ENCODE measurements at places on chromosomes 7 and 10. TPM values are rescaled to one million over a fixed set of nuclear protein-coding genes. Genes with fewer than 3 reads are reported as not detected.

Gene ZNF503
- total RNA-seq = 13.0 TPM

Gene OPN1SW
- not detected for total RNA-seq

Gene NPY4R
- 47.6 TPM for total RNA-seq

Gene TRPV5
- total RNA-seq = not detected

Gene NPC1L1
- total RNA-seq = 0.07 TPM

Gene FFAR4
- 0.27 TPM for total RNA-seq

Gene TCERG1L
- total RNA-seq = not detected

Gene GSAP
- total RNA-seq = 2.8 TPM

Gene MGMT
- 7.2 TPM for total RNA-seq

Gene GBX1
- not detected for total RNA-seq

Gene ZNF488
- 13.1 TPM for total RNA-seq

Gene WDR11
- 23.7 TPM for total RNA-seq

Gene TEX47
- total RNA-seq = not detected

Gene NYAP1
- total RNA-seq = 0.98 TPM

Gene ZNF736
- not detected for total RNA-seq

Gene TUBAL3
- total RNA-seq = 0.49 TPM

Gene CRTAC1
- total RNA-seq = 1.7 TPM

Gene TMEM236
- total RNA-seq = 0.12 TPM

Gene OPALIN
- total RNA-seq = not detected

Gene ALOX5
- total RNA-seq = 0.22 TPM

Gene INSYN2A
- 1.5 TPM for total RNA-seq

Gene AGR2
- total RNA-seq = 161 TPM

Gene DENND11
- total RNA-seq = 6.0 TPM

Gene PPP1R9A
- 4.9 TPM for total RNA-seq

Gene AKR1D1
- not detected for total RNA-seq

Gene CELF2
- total RNA-seq = 0.02 TPM

Gene NKX6-2
- total RNA-seq = 0.23 TPM
